ENCODE measurements at places on chromosomes 5 and 9.

- no peak for DNase-seq
Measured at GRCh38 chr9:89482056-89482851, 15.7 kb downstream of the SEMA4D start.

- peak; percentile 86 for DNase-seq
Measured at GRCh38 chr9:7756088-7756487, 43.5 kb downstream of the DMAC1 start.

DNA sequence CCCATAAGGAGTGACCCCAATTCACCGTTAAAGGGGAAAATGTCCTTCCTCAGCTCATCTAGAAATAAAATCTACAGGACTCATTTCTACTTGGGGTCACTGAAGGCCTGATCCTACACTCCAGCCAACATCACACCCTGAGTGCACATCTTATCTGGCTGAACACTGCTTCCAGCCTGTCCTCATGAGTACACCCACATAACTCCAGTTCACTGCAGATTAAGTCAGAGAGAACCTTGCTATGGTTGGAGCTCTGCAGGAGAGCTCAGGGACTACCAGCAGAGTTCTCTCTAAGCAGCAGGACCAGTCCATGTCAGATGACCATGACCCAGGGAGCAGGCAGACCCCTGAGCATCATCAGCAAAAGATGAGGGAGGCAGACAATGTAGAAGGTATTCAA, 126.9 kb upstream of the MAP3K1 start:
- no peak for DNase-seq

DNA sequence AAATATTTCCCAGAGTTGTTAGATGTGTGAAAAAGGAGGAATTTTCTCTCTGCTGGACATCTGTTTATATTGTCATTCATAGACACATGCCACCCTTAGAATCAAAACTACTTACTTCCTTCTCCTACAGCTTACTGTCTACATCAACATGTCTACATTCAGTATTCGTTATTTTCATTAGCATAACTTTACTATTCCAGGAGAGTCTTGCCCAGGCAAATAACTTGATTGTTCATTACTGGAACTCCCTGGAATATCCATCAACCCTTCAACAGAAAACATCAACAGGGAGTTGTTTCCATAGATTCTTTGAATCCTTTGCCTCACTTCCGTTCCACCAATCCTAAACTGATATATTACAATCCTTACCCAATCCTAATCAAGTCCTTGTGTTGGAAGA, 457.5 kb upstream of the ZNF608 start:
- no peak for DNase-seq

GRCh38 chr9:91623004-91623403, 199.4 kb upstream of the NFIL3 start:
- no peak for DNase-seq

DNA sequence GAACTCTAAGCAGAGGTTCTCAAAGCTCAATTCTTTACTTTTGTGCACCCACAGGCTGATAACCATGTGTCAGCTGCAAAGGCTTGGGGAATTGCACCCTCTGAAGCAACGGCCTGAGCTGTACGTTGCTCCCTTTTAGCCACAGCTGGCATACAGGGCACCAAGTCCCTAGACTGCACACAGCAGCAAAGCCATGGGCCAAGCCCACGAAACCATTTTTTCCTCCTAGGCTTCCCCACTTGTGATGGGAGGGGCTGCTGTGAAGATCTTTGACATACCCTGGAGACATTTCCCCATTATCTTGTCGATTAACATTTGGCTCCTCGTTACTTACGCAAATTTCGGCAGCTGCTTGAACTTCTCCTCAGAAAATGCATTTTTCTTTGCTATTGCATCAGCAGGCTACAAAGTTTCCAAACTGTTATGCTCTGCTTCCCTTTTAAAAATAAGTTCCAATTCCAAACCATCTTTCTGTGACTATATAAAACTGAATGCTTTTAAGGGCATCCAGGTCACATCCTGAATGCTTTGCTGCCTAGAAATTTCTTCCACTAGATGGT, 23.0 kb downstream of the KIAA0825 start:
- no peak for DNase-seq

DNA sequence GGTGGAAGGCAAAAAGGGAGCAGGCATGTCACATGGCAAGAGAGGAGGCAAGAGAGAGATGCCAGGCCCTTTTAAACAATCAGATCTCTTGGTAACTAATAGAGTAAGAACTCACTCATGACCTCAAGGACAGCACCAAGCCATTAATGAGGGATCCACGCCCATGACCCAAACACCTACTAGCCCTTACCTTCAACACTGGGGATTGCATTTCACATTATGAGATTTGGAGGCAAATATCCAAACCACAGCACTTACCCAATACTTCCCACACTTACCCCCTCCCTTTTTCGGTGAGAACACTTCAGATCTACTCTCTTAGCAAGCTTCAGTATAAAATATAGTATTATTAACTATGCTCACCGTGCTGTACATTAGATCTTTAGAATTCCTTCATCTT, 41.9 kb downstream of the ZNF354A start:
- DNase-seq = no peak

- no peak for DNase-seq
Measured at GRCh38 chr5:107673039-107673367, 2.3 kb upstream of the EFNA5 start.

GRCh38 chr5:173866243-173866857, 21.8 kb upstream of the CPEB4 start:
- DNase-seq = no peak

DNA sequence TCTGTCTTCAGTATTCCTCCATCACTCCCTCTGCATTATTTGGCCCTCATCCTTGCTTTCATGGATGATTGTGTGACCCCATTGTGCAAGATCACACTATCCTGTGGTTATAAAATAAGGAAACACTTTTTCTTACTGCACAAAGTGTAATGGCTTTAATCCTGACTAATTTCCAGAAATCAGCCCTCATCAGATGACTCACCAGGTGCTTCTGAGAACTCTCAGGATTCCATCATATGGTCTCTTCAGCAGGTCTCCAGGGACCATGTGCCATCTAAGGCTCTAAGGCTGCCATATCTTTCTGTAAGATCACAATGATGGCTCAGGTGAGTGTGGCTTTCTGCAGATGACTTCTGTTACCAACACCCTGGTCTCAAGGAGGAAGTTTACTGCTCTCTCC, 27.3 kb upstream of the FER start:
- no peak for DNase-seq

- DNase-seq = no peak
Measured at GRCh38 chr5:90558344-90559192, at the start of gene ADGRV1. Gene ADGRV1 (plus strand): TSS chr5:90558797. CDS start chr5:90558896, 99 bp downstream.

- DNase-seq = no peak
Measured at GRCh38 chr5:22242532-22242931, 610.6 kb downstream of the CDH12 start.

- DNase-seq = no peak
Measured at GRCh38 chr9:3045153-3045552, 201.3 kb upstream of the PUM3 start.

DNA sequence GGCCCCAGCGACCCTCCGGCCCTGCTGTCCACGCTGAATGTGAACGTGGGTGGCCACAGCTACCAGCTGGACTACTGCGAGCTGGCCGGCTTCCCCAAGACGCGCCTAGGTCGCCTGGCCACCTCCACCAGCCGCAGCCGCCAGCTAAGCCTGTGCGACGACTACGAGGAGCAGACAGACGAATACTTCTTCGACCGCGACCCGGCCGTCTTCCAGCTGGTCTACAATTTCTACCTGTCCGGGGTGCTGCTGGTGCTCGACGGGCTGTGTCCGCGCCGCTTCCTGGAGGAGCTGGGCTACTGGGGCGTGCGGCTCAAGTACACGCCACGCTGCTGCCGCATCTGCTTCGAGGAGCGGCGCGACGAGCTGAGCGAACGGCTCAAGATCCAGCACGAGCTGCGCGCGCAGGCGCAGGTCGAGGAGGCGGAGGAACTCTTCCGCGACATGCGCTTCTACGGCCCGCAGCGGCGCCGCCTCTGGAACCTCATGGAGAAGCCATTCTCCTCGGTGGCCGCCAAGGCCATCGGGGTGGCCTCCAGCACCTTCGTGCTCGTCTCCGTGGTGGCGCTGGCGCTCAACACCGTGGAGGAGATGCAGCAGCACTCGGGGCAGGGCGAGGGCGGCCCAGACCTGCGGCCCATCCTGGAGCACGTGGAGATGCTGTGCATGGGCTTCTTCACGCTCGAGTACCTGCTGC, 839 bp downstream of the KCNV2 start:
- DNase-seq = no peak

DNA sequence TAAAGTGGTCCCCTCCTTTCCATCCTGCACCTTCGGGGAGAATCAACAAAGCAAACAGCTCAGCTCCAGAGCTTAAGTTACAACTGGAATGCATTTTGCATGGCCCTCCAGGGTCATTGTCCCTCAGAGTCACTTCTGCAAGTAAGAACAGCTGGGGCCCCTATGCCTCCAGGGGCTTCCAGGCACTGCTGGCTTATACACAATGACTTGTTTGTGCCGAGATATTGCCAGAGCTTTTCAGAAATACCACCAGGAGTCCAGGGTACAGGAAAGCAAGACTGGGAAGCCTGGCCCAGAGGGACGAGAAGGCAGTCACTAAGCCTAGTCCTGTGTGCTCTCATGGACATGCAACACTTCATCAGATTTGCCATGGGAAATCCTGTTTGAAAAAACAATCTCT, 11.3 kb downstream of the FRMD3 start:
- DNase-seq = no peak

- DNase-seq = no peak
Measured at GRCh38 chr5:168432903-168433302, 53.4 kb upstream of the RARS1 start.

GRCh38 chr9:14831074-14831473, 79.2 kb downstream of the FREM1 start:
- DNase-seq = no peak

DNA sequence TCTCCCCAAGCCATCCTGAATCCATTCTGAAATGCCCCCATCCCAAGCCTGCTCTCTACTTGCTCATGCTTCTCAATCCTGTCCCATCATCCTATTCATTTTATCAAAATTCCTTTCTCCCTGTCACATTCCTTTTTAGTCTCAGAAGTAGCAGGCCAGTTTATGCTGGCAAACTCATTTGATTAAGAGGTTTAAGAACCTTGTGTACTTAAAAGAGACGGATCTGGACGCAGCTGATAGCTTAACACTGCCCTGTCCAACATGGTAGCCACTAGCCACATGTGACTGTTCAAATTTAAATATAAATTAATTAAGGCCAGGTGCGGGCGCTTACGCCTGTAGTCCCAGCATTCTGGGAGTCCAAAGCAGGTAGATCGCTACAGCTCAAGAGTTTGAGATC, 5.6 kb upstream of the KCNV2 start:
- DNase-seq = no peak

- no peak for DNase-seq
Measured at GRCh38 chr9:16352251-16352650, 518.2 kb downstream of the BNC2 start.

Measured in T-helper 1 cell (primary cell).